ENCODE measurements at places on chromosomes 3 and 15. TPM values are rescaled to one million over a fixed set of nuclear protein-coding genes. Genes with fewer than 3 reads are reported as not detected.

GRCh38 chr15:80184554-80184953, 31.8 kb downstream of the FAH start:
- no peak for DNase-seq

The GOLGA8S gene
- total RNA-seq: not detected

The CYP1A1 gene
- total RNA-seq: 0.80 TPM

The SAXO2 gene
- total RNA-seq: 2.8 TPM

DNA sequence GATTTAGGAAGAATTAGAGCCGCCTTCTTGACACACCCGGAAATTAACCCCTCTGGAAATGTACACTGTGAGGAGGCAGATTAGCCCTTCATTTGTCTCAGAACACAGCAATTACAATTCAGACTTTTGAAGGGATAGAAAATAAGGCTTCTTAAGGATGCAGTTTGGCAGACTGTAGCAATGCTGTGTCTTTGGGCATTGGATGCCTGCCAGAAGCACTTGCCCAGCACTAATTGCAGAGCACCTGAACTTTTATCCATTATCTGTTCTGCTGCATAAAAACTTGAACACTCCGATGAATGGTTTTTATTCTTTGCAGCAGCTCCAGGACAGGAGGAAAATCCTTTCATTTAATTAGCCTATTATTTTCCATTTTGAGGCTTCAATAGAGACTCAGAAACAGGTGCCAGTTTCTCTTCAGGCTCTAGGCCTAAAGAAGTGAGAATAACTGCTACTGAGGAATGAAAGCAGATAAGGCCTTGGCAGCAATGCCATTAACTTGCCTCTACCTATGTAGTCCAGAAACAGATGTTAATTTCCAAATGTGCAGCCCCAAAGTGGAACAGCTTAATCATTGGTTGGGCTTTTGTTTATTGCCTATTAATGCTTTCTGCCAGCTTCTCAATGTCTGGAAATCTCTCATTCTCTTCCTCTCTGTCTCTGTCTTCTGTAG, 418.5 kb downstream of the NSUN3 start:
- no peak for DNase-seq

- DNase-seq: no peak
These were observed 21.3 kb downstream of the SLC35G2 start for GRCh38 chr3:136840252-136840651.

GRCh38 chr3:66497288-66497984, 3.4 kb downstream of the LRIG1 start:
- DNase-seq: no peak

GRCh38 chr3:157274644-157275137, 114.7 kb upstream of the CCNL1 start:
- DNase-seq: no peak

DNA sequence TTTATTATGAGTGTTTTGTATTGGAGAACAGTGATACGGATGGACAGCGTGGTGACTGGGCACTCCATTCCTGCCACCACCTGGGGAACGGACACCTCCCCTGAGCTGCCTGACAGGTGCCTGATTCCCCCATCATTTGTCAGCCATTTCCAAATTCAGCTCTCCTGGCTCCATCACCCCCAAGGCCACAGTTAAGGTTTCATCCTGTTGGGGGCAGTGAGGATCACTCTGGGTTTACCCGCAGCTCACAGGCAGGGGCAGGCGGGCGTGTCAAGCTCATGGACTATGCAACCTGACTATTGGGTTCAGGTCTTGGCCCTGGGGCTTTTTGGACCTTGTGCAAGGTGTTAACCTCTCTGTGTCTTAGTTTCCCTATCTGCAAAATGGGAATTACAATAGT, 76.3 kb downstream of the RAB11A start:
- DNase-seq: no peak

DNA sequence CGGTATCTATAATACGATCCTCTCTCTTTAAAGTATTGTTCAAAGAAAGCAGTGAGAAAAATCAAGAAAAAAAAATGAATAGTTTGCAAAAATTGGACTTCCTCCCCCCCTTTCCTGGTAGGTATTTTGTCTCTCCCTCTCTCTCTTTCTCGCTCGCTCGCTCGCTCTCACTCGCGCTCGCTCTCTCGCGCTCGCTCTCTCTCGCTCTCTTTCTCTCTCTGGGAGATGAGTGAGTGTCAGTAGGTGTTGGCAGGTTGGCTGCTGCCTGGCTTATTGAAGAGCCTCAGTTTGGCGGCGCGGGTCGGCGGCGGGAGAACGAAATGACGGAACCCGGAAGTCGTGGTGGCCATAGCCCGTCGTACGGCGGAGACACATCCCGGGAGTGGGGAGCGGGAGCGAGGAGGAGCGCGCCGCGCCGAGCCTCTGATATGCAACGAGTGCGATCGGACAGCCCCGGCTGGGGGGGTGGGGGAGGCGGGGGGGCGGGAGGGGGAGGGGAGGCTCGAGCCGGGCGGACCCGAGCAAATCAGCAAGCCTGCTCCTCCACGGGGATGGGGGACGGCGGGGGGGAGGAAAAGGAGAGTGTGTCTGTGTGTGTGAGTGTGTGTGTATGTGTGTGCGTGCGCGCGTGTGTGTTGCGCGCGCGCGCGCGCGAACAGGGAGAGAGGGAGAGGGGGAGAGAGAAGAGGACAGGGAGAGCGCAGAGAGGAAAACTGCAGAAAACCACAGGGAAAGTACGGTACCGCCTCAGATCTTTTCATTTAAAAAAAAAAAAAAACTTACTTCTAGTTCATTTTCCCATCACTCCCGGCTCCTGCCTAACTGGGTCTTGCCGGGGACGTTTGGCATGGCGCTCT, at the start of gene MEIS2:
Gene MEIS2 (minus strand): TSS at position 441 of the 857 bp plus-strand sequence. CDS start 1,083 bp downstream, outside the sequence.
- DNase-seq: peak; percentile 84

DNA sequence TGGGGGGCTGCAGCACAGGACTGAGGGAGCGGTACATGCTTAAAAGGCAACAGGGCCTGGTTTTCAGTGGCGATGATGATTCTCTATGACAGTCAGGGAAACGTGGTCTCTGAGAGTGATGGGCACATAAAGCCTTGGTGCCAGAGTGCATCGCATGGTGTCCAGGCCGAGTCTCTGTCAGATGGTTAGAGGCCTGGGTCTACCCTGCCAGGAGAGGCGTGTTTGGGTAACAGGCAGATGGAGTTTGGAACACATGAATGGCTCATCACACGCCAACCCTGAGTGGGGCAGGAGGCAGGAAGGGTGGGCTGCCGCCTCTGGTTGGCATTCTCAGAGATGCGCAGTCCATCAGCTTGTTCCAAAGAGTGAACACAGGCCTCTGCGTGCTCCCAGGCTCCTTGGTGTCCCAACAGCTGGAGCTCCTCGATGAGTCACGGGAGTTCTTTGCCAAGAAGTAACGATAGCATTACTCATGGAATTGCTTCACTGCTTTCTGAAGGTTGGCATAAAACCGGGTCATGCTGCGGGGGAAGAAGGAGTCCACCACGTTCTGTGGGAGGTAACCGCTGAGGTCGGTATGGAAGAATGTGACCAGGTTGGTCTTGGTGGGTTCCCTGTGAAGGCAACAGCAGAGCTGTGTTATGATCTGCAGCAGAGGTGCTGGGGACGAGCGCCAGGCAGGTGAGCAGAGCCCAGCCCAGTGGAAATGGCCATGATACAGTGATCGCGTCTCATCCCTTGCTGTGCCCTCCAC, 11.0 kb downstream of the STARD5 start:
- DNase-seq: peak; percentile 89
